ENCODE measurements at places on chromosomes 1 and 21.

DNA sequence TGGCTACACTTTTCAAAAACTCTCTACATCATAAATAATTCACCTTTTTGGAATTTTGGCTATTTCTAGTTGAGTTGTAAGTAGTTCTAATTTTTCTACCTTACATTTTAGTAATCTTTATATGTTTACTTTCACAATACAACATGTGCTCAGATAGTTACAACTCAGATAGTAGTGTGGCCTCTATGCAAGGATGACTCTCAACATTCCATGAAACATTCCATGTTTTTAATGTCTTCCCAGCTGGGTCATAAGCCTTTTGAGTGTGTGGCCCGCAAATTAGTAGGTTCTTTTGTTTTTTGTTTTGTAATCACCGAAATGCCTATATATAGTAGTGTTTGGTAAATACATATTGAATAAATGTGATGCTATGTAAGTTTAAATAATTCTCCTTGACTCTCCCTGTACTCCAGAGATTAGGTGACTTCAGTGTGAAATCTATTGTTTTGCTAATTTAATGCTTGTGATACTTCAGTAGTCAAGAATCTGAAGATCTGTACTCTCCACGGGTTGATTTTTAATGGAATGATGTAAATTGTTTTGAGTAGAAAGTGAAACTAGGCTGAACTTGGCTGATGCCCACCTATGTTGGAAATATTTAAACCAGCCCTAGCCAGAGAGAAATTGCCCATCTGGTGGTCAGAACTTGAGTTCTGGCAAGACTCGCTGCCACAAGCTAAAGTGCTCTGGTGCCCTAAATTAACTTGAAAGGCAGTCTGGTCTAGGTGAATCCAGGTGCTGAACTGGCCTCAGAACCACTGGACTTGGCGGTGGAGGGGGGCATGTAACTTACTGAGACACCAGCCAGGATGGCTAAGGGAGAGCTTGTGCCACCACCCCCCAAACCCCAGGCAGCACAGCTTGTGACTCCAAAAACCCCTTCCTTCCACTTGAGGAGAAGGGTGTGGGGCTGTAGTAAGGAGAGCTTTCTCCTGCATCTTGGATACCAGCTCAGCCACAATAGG is 165.6 kb downstream of the USP25 start:
- DNase-seq: no peak

- no peak for DNase-seq
Observed at GRCh38 chr1:99738858-99739465, 27.5 kb downstream of the FRRS1 start.

DNA sequence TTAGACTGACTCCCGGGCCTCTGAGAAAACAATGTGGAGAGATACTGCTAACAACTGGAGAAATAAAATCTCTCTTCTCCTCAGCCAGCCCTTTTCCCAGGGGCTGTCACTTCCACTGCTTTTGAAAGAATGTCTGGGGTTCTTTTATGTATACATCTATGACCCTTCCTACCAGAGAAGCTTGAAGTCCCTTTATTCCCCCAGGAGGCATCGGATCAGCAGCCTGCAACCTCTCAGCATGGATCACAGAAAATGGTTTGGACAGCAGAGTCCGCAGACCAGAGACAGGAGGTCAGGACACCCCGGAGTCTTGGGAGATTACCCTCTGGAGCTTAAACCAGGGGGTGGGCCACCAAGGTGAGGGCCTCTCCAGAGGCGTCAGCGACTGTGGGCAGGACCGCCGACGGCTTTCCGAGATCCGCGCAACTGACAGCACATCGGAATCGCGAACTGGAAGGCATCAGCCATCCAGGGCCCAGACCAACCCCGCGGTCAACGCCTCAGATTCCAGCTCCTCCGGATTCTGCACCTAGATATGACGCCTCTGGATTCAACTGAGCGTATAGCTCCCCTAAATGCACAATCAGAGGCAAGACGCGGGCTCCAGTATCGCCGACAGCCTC is 1.0 kb downstream of the EPHA10 start:
- DNase-seq: no peak

DNA sequence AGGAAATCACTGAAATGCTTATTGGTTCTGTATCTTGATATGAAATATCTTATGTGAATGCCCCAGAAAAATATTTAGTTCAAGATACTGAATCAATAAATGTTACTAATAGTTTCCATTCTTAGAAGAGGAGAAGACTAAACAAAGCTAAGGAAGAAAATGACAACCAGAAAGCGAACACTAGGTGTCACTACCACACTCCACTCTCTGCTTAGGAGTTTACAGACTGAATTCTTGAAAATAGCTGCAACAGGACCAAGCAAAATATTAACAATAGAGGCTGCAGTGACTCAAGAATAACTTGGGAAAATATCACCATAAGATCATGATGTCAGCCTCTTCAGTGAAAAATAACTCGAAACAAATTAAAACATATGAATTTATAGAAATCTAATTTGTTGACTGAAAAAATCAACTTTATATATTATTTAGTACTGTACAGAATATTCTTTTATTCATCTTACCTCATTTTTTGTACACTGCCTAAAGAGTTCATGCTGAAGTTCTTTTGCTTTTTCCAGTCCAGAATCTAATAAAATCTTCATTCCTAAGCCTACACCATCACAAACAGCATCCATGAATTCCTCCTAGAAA is 61.6 kb downstream of the KIF14 start:
- peak; percentile 55 for DNase-seq

GRCh38 chr1:43547538-43548072 is 16.9 kb downstream of the PTPRF start:
- DNase-seq: no peak

DNA sequence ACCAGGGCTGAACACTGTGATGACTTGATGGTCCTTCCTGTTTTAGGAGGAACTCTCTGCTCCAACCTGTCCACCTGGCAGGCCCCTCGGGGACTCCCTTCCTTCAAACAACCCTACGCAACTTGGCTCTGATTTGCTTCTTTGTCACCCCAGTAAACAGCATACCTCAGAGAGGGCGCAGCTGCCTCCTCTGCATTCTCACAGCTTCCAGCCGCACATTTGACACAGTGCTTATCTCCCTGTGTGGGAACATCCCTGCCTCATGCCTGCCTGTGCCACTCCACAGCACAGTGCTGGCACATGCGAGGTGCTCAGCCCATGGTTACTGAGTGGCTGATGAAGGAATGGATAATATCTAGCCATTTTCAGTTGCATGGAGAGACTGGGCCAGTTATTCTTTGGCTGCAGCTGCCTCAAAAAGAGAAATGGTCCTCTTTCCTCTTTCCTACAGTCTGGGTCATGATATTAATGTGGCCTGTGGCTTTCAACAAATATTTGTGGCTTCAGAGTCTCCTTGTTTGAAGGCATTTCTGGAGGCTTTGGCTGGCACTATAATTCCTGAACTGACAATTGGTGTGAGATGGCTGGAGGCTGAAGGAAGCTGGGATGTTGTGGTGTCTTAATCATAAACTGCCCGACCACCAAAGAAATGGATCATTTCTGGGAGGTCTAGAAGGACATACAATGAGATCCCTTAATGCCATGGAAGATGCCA is 77.9 kb downstream of the TENT5C start:
- DNase-seq: peak; percentile 24

- DNase-seq: peak; percentile 92
Observed at GRCh38 chr1:183807549-183808168, 2.7 kb downstream of the RGL1 start.

GRCh38 chr1:222920169-222920568 is 105.3 kb downstream of the DISP1 start:
- peak; percentile 19 for DNase-seq

- DNase-seq: no peak
Observed at GRCh38 chr1:167926486-167926997, 9.9 kb upstream of the DCAF6 start.

GRCh38 chr1:225406976-225407725 is 20.7 kb downstream of the LBR start:
- DNase-seq: no peak

DNA sequence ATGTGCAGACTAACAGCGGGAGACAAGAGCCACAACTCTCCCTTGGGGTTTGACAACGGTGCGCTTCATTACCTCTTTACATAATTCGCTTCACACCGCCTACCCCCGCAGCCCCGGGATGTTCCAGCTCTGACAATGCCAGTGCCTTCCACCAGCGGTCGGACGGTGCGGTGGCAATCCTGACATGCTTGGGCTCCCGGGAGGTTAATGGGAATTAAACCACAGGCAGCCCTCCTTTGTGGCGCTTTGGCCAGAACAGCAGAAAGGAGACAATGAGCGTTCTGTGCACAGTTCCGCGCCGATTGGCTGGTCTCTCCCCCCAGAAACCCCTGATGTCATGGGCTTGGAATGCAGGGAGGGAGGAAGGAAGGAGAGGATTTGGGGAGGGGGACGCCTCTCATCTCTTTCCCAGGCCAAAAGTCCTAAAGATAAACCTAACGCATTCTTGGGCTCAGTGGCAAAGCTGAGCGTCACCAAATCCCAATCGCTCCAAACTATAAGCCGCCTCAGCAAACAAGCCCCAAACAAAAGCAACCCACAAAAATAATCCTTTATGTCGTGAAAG is 1.3 kb downstream of the CNN3 start:
- DNase-seq: peak; percentile 71

DNA sequence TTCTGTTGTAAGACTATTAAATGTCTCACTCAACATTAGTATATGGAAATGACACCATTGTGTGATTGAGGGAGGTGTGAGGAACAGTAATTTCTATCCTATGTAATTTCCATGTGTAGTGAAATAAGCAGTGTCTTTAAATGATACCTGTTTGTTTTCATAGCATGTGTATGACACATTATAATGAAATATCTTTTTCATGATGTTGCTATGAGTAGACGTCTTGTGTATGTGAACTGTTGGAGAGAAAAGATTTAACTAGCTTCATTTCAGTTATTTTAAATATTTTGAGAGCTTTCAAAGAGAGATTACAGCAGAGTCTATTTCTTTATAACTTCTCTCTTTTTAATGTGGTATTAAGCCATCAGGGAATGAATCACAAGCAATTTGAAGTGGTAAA is 71.5 kb upstream of the QSOX1 start:
- DNase-seq: peak; percentile 30

GRCh38 chr1:151504252-151504651 is 6.9 kb upstream of the CGN start:
- DNase-seq: no peak

DNA sequence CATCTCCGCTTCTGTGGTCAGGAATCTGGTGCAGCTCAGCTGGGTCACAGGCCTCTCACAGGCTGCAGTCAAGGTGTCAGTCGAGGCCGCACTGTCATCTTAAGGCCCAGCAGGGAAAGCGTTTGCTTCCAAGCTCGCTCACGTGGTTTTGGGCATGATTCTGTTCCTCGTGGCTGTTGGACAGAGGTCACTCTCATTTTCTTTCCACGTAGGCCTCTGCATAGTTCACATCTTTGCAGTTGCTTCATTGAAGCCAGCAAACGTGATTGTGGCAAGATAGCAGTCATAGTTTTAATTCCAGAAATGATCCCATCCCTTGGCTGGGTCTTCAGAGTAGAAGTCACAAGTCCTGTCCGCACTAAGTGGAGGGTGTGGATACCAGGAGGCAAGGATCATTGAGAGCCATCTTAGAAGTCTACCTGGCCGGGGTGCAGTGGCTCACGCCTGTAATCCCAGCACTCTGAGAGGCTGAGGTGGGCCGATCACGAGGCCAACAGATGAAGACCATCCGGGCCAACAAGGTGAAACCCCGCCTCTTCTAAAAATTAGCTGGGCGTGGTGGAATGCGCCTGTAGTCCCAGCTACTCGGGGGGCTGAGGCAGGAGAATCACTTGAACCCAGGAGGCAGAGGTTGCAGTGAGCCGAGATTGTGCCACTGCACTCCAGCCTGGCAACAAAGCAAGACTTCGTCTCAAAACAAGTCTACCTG is 24.5 kb downstream of the NECAP2 start:
- DNase-seq: no peak

DNA sequence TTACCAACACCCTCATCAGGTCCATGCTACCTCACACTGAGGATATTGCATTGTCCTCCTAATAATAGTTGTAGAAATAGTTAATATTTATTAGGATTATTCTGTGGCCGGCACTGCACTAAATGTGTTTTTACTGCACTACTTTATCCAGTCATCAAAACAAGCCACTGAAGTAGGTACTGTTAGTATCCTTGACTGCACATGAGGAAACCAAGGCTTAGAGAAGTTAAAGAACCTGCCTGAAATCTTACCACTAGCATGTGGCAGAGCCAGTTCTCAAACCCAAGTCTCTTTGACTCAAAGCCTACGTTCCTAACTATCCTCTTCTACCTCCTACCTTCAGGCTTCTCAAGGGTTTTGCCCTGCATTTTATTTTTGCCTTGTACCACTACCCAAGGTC is 30.9 kb downstream of the FMO1 start:
- DNase-seq: no peak

DNA sequence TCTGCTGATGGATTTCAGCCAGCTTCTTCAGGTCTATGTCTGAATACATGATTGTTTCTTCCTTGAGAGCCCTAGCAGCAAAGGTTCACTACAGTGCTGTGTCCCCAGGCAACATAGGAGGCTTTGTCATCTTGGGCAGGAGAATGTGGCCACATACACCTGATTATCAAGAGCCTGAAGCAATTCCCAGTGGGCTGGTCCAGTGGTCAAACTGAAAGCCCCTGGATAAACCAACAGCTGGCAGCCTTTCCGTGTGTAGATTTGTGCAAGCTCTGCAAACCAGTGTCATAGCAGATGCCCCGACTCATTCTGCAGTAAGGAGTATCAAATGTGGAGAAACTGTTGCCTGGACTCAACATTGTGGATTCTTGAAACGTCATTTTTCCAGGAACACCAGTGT is 2.3 kb upstream of the GIPC2 start:
- no peak for DNase-seq

GRCh38 chr1:208465786-208466590 is 221.8 kb upstream of the PLXNA2 start:
- no peak for DNase-seq

DNA sequence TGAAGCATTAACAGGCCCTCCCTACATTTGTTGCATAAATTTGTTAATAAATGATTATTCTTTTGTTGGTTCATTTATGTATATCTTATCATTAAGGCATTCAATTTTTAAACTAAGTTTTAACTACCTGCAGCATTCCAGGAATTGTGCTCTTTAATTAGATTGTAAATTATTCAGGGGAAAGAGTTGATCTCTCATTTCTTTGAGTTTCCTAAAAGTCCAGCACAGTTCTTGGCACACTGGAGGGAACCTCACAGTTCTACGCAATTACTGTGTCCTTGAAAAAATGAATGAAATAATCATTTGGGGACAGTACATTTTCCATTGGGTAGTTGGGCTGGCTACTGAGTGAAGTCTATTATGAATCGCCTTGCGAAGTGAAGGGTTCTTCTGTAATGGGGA is 493 bp upstream of the STXBP3 start:
- no peak for DNase-seq

DNA sequence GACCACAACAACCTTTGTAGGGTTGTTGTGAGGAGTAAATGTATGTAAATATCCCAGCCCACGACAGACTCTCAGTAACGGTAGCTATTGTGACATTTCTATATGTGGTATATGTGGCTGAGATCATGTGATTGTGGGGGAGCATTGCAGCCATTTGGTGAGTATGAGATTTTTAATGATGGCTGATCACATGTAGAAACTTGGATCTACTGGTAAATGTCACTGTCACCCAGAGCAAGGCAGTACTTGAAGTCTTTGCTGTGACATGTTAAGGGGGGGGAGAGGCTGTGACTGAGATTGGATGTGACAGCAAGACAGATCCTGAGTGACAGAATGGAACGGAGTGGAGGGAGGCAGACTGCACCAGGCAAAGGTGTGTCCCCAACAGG is 23.9 kb upstream of the MEF2D start:
- no peak for DNase-seq
